ENCODE measurements at places on chromosomes 12 and 14. TPM values are rescaled to one million over a fixed set of nuclear protein-coding genes. Genes with fewer than 3 reads are reported as not detected.

DNA sequence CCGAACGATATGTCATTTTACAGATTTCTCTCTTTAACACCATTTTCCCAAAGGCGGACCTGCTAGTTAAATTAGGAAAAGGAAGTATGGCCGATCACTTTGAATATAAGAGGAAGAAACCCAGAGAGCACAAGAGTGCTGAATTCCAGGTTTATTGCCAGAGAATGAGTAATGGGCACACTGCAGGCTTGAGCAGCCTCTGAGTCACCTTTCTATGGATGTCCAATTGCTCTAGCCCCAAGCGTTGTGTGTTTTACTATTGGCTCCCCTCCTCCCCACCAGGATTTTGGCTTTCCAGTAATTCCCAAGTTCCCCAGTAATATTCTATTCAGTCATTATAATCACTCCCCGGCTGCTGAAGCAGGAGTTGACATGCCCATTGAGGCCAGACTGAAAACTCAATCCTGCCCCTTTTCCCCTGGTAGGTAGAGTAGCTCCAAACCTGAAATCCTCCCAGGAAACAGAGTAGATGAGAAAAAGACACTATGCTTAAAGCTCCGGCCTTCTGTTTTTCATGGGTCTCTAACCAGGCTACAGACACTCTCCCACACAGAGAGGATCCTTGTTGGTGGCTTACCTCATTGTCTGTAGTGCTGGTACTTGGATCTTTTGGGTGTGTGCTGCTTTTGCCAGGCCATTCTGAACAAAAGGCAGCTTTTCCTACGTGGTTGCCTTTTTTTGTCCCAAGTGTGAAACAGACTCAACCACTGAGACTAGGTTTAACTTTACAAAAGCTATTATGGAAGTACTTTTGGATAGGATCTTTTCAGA, 704.3 kb upstream of the FLRT2 start:
- no peak for DNase-seq

- no peak for DNase-seq
These were observed 42.4 kb upstream of the BDKRB2 start for GRCh38 chr14:96162265-96162664.

- no peak for DNase-seq
These were observed 19.0 kb downstream of the SPRING1 start for GRCh38 chr12:116718655-116719454.

- DNase-seq = no peak
These were observed 15.7 kb upstream of the NFKBIA start for GRCh38 chr14:35420036-35420811.

- DNase-seq = no peak
These were observed 34.0 kb downstream of the EGLN3 start for GRCh38 chr14:33916663-33917565.

- no peak for DNase-seq
These were observed 22.8 kb upstream of the FBXO33 start for GRCh38 chr14:39454906-39455539.

GRCh38 chr14:70654632-70655031, 12.9 kb downstream of the TTC9 start:
- no peak for DNase-seq

Gene ESRRB
- 0.94 TPM for total RNA-seq

Gene APOF
- not detected for total RNA-seq

Gene C1QL4
- 0.17 TPM for total RNA-seq

Gene RNASE7
- not detected for total RNA-seq

All from type B pancreatic cell (in vitro differentiated cells).